ENCODE measurements at places on chromosomes 3 and 15. TPM values are rescaled to one million over a fixed set of nuclear protein-coding genes. Genes with fewer than 3 reads are reported as not detected.

DNA sequence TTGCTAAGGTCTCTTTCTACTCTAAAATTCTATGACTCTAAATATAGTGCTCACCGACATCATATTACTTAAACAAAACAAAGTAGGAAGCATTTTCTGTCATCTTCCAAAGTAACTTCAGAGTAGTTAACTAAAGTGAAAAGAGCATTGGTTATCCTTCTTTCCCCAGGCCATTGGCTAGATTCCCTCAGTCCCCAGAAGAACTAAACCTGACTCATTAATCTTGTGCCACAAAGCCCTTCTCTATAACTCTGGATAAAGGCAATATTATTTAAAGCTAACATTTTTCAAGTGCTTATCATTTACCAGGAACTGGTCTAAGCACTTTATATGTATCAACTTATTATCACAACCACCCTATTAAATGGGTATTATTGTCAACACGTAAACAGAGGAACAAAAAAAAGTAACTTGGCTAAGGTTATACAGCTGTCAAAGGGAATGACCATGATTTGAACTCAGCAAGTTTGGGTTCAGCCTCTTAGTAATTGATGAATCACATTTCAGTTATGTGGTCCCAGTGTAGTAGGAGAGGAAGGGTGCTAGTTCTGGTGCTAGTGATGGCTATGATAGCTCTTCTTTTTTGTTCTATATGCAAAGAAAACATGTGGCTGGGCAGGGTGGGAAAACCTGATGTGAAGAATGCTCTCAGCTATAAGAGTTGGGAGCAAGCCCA, 304.9 kb downstream of the FGF12 start:
- DNase-seq = no peak
- H3K4me1 ChIP-seq = no peaks in the 10 kb centered on the region
- H3K27ac ChIP-seq = no peak overlapping the region
- H3K27me3 ChIP-seq = no peaks in the 10 kb centered on the region
- H3K36me3 ChIP-seq = no peaks in the 10 kb centered on the region

DNA sequence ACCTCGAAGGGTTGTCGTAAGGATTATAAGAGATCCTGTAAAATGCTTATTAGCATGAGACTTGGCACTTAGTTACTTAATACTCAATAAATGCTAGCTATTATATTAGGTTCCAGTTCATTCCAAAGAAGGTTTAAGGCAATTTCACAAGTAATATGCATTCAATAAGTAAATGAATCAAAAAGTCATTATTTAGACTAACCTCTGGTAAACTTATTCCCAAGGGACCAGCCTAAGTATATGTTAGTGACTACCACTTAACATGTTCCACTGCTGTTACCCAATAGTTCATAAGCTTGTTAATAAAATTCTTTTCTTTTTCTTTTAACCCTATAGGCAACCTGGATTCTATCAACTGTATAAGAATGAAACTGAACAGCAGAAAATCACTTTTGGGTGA, 5.1 kb downstream of the PDCD10 start:
- DNase-seq = no peak
- H3K36me3 ChIP-seq = no peaks in the 10 kb centered on the region

DNA sequence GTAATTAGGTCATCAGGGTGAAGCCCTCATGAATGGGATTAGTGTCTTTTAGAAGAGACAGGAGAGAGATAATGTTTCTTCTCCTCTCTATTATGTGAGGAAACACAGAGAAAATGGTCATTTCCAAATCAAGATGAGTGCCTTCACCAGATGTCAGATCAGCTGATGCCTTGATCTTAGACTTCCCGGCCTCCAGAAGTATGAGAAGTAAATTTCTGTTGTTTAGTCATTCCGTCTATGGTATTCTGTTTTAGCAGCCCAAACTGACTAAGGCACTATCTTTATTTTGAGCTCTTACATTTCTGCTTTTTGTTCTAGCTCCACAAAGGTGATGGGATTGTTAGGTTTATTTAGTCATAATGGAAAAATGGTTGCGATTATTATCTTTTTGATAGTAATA, 273.2 kb upstream of the GADL1 start:
- H3K4me3 ChIP-seq = no peak overlapping the region
- H3K27ac ChIP-seq = no peak overlapping the region
- no peaks in the 10 kb centered on the region for H3K36me3 ChIP-seq
- H3K4me1 ChIP-seq = peaks cover 26% of the 10 kb centered on the region
- no peaks in the 10 kb centered on the region for H3K27me3 ChIP-seq

GRCh38 chr3:171497468-171497867, 37.3 kb upstream of the TNIK start:
- no peaks in the 10 kb centered on the region for H3K36me3 ChIP-seq
- no peaks in the 10 kb centered on the region for H3K27me3 ChIP-seq
- no peak overlapping the region for H3K27ac ChIP-seq

DNA sequence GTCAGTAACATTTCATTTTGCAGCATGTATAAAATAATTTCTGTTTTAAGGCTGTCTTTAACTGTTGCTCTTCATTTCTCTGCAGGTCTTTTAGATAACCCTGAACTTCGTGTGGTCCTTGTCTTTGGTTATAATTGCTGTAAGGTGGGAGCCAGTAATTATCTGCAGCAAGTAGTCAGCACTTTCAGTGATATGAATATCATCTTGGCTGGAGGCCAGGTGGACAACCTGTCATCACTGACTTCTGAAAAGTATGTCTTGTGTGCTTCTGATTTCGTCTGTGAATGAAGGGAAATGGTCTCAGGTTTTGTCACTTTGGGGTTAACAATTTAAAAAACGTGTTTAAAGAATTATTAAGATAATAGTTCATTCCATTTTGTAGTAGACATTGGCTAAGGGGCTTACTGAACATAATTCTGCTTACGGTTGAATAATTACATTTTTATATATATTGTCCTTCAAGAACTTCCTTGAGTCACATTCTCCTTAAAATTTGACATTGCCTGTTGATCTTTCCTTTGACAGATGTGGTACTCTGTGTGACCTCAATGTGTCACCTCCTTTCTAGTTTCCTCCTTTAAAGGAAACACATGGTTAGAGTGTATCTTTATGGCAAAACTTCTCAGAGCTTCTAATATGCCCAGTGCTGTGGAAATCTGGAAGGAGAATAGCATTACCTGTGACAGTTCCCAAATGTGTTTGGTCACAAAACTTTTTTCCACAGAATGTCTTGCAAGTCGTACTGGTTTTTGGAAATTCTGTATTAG, 26.3 kb downstream of the FBXO22 start:
- H3K36me3 ChIP-seq = no peaks in the 10 kb centered on the region
- DNase-seq = no peak
- no peaks in the 10 kb centered on the region for H3K4me1 ChIP-seq
- no peak overlapping the region for H3K4me3 ChIP-seq

FBXL22 gene
- total RNA-seq = 0.60 TPM

SMCO1 gene
- not detected for total RNA-seq

TRANK1 gene
- total RNA-seq = 16.7 TPM

- H3K4me1 ChIP-seq = no peaks in the 10 kb centered on the region
- H3K27ac ChIP-seq = no peak overlapping the region
- H3K27me3 ChIP-seq = no peaks in the 10 kb centered on the region
- DNase-seq = no peak
- H3K36me3 ChIP-seq = no peaks in the 10 kb centered on the region
These were observed 328.6 kb downstream of the AGBL1 start for GRCh38 chr15:86408261-86408660.

MON1A gene
- 13.6 TPM for total RNA-seq

GRCh38 chr3:63309768-63310167, 31.7 kb downstream of the SYNPR start:
- H3K27me3 ChIP-seq = no peaks in the 10 kb centered on the region
- no peak for DNase-seq
- no peak overlapping the region for H3K27ac ChIP-seq
- H3K4me1 ChIP-seq = no peaks in the 10 kb centered on the region
- no peak overlapping the region for H3K4me3 ChIP-seq

- no peak overlapping the region for H3K27ac ChIP-seq
- DNase-seq = no peak
- no peak overlapping the region for H3K4me3 ChIP-seq
- H3K4me1 ChIP-seq = no peaks in the 10 kb centered on the region
- no peaks in the 10 kb centered on the region for H3K36me3 ChIP-seq
These were observed 166.8 kb upstream of the COL8A1 start for GRCh38 chr3:99471353-99472323.

GRCh38 chr15:80558631-80559319, 136.3 kb upstream of the ABHD17C start:
- H3K27me3 ChIP-seq = no peaks in the 10 kb centered on the region
- H3K27ac ChIP-seq = no peak overlapping the region
- H3K4me3 ChIP-seq = no peak overlapping the region
- no peak for DNase-seq
- H3K36me3 ChIP-seq = no peaks in the 10 kb centered on the region

GRCh38 chr3:172982736-172983364, 158.2 kb downstream of the SPATA16 start:
- H3K4me1 ChIP-seq = no peaks in the 10 kb centered on the region
- no peak overlapping the region for H3K4me3 ChIP-seq
- no peaks in the 10 kb centered on the region for H3K27me3 ChIP-seq
- no peak for DNase-seq
